Activated T-helper 2 cell treated with anti-CD3 and anti-CD28 coated beads, Interferon-gamma antibody, Interleukin-2, Interleukin-4, amounts not matched to agents 10 μg/mL and 5 μg/mL and 100 μg/mL, durations not matched to agents 14 hours and 24 hours and 36 hours (primary cell): ENCODE measurements at places on chromosomes 5 and 9.

DNA sequence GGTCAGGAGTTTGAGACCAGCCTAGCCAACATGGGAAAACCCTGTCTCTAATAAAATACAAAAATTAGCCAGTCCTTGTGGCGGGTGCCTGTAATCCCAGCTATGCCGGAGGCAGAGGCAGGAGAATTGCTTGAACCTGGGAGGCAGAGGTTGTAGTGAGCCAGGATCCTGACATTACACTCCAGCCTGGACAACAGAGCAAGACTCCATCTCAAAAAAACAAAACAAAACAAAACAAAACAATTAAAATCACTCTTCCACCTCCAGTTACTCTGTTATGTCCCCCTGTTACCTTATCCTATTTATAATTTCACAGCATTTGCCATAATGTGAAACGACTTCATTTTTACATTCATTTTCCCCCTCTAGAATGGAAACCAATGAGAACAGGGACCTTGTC lies 54.4 kb downstream of the CXXC5 start:
- DNase-seq: no peak

DNA sequence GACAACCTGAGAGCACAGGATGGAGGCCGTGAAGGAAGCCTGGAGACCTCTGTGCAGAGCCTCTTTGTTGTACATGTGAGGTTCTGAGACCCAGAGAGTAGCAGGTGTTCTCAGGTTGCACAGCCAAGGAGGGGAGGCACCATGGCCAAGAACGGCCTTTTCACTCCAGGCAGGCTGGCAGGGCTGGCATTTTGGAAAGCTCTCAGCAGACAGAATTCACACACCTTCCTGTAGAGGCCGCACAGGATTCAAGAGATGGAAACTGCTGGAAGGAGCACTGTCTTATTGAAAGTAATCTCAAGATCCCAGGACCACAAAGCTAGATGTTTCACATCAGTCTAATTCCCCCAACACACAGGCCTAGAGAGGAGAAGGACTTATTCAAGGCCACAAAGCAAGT lies 52.8 kb upstream of the XPA start:
- no peak for DNase-seq

GRCh38 chr5:139199321-139199720 lies 1.2 kb upstream of the SIL1 start:
- DNase-seq: no peak

DNA sequence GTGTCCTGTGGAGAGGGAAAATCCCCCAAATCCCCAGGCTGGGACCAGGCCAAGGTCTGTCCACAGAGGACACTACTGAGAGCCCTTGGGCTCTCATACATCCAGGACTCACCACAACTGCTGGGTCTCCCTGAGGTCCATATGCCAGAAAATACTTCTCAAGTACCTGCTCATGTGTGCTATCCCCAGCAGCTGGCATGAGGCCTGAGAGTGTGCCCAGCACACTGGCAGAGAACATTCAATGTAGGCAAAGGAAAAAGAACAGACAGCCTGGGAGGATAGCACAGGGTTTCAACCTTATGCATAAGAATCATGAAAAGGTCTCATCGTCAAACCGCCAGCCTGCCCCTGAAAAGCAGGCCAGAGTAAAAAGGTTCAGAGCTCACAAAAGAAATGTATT lies 154.1 kb upstream of the TAS2R1 start:
- DNase-seq: no peak

DNA sequence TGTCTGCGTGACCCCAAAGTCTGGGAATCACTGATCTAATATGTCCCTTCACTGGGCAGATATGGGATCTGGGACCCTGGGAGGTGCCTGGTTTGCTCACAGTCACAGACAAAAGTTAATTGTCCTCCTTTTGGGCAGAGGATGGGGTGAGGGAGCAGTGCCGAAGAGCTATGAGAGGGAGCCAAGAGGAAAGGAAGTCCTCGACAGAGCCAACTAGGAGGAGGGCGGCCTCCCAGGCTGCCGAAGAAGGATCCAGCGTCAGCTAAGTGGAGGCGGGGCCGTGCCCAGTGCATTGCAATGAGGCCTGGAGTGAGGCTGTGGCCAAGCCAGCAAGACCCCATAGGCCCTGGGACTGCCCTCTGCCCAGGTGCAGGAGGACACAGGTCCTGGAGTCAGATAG lies 11.4 kb downstream of the AIF1L start:
- no peak for DNase-seq

DNA sequence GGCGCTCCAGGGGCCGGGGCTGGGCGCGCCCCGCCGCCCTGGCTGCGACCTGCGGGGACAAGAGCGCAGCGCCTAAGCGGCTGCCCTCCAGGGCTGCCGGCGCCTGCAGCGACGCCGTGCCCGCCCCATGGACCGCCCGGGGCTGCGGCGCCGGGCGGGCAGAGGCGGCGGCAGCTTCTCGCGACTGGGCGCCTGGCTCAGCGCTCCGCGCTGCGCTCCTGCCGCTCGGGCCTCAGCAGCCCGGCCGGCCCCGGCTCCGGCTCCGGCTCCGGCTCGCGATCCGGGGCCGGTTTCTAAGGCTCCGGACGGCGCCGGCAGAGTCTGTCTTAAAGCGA lies at the start of gene PITX1:
TSS of gene PITX1 (minus strand) at position 328 of the 335 bp plus-strand sequence. CDS start 347 bp downstream, outside the sequence.
- DNase-seq: no peak
